ENCODE measurements at places on chromosomes 1 and 21. TPM values are rescaled to one million over a fixed set of nuclear protein-coding genes. Genes with fewer than 3 reads are reported as not detected.

MANEAL gene
- 11.6 TPM for total RNA-seq

DNA sequence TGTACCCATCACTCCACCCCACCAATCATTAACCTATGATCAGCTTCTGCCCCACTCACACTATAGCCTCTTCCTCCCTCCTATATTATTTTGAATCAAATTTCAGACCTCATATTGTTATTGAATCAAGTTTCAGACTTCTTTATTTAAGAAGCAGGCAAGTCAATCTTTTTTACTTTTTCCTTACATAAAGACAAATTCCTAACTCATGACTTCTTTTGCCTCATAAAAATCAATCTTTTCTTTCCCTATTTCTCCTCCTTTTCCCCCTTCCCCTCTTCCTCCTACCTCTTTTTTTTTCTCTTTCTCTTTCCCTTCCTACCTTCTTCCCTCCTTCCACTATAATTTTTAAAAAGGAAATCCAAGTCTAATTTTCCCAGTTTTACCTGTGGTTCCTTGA, 4.3 kb upstream of the RWDD3 start:
- DNase-seq: no peak

- DNase-seq: peak; percentile 28
Measured at GRCh38 chr21:25733859-25734653, 648 bp downstream of the ATP5PF start.

- no peak for DNase-seq
Measured at GRCh38 chr1:25113086-25113485, 119.2 kb downstream of the SYF2 start.

AIM2 gene
- total RNA-seq: not detected

GRCh38 chr1:159826441-159827101, at the start of gene SLAMF8:
TSS of gene SLAMF8 (plus strand) at chr1:159826873. CDS start at chr1:159826899, 26 bp downstream.
- no peak for DNase-seq

OXCT2 gene
- not detected for total RNA-seq

B3GALT2 gene
- total RNA-seq: not detected

DNA sequence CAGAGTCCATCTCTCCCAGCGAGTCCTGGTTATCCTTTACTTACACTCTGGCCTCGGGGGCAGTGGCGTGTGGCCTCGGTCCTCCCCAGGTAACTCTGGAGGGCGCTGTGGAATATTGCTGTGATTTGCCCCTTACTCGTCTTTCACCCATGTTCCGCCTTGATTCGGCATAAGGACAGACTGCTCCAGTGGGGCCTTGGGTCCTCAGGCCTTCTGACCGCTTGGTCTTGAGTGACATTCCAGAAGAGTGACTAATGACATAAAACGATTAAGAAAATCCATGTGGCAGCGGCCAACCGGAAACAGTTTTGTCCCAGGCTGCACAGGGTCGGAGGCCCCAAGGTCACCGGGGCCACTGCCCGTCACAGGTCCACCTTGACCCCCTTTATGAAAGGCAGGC, 11.0 kb downstream of the ICMT start:
- no peak for DNase-seq

- DNase-seq: no peak
Measured at GRCh38 chr1:240843798-240844197, 231.8 kb upstream of the GREM2 start.

KRTAP13-2 gene
- not detected for total RNA-seq
